ENCODE measurements at places on chromosomes 3 and 15.
A peak's percentile ranks its signal among the peaks of the same experiment; 100 is the strongest.

DNA sequence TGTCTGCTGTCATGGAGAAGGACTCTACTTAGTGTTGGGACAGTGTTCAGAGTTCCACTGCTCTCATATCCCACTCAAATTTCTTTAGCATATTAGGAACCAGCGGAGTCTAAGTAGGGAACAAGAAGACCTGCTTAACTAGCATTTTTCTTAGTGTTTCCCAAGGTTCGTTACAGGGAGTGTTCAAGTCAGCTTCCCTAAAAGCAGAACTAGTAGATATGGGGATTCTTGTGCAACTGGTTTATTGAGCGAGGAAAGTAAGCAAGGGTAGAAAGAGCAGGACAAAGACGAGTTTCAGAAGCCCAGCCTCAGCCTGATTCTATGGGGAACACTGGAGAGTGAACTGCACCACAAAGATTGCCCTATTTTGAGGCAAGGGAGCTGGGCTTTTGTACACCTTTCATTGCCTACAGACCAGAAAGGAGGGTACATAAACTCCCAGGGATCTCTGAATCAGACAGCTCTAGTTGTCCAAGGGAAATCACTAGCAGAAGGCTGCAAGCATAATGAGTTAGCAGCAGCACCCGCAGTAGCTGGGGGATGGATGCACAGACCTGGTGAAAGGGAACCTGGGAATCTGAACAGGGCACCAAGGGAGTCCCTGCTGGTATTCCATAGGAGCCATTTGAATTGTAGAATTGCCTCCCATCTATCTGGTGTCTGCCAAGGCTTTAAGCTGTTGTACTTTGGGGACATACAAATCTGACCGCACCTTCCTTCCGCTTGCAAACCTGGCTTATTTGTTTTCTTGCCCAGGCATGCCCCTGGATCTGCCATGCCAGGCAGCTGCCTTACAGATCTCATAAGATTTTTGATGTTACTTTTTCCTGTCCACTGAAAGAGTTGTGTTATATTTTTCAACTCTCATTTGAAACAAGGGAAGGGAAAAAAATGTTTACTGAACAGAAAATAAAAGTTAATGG lies 15.1 kb downstream of the CMTM7 start:
- no peak for DNase-seq

GRCh38 chr15:76333720-76334437 lies 2.7 kb upstream of the ISL2 start:
- peak; percentile 34 for DNase-seq

GRCh38 chr3:126101521-126101982 lies 17.6 kb upstream of the SLC41A3 start:
- DNase-seq: no peak

- no peak for DNase-seq
Observed at GRCh38 chr3:155517903-155518302, 224.4 kb upstream of the STRIT1 start.

- no peak for DNase-seq
Observed at GRCh38 chr15:29686445-29687203, 135.6 kb downstream of the TJP1 start.

GRCh38 chr15:63462088-63462487 lies 42.3 kb upstream of the USP3 start:
- DNase-seq: no peak

DNA sequence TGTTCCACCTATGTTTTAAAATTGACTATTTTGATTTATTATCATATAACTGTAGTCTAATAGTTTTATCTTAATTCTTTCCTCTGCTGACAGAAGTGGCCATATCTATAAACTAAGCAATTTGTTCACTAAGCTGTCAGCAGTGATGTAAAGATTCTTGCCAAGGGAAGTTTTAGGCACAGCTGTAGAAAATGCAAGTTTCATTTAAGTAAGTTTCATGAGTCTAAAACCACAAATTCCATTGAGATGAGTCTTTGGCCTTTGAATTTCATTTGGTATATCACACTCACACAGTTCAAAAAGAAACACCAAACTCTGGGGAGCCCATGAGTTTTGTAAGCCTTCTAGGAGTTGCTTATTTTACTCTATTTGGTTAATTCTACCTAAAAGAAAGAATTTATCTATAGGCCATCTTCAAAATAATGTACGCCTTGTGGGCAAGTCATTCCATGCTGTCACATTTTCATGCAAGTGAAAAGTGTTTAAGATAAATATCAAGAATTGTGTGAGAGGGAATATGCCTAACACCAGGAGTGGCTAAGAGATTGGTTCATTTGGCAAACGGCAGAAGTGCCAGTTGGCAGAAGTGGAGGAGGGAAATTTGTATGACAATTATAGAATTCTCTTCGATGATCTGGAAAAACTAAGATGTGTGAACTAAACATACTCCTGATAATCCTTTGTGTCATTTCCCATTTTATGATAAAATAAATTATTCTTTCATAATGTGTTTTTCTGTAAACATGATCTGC lies 292.9 kb downstream of the ZIC4 start:
- DNase-seq: no peak

- DNase-seq: no peak
Observed at GRCh38 chr3:185754920-185755319, 69.9 kb downstream of the IGF2BP2 start.

DNA sequence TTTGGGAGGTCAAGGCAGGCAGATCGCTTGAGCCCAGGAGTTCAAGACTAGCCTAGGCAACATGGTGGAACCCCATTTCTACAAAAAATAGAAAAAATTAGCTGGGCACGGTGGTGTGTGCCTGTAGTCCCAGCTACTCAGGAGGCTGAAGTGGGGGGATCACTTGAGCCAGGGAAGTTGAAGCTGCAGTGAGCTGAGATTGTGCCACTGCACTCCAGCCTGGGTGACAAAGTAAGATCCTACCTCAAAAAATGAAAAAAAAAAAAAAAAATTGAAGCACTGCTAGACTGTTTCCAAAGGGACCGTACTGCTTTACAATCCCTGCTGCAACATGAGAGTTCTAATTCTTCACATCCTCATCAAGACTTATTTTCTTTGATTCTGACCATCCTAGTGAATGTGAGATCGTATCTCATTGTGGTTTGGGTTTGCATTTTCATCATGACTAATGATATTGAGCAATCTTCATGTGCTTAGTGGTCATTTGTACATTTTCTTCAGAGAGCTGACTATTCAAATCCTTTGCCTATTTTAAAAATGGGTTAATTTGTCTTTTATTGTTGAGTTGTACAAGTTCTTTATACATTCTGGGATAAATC lies 10.8 kb downstream of the CMTM8 start:
- DNase-seq: peak; percentile 14

DNA sequence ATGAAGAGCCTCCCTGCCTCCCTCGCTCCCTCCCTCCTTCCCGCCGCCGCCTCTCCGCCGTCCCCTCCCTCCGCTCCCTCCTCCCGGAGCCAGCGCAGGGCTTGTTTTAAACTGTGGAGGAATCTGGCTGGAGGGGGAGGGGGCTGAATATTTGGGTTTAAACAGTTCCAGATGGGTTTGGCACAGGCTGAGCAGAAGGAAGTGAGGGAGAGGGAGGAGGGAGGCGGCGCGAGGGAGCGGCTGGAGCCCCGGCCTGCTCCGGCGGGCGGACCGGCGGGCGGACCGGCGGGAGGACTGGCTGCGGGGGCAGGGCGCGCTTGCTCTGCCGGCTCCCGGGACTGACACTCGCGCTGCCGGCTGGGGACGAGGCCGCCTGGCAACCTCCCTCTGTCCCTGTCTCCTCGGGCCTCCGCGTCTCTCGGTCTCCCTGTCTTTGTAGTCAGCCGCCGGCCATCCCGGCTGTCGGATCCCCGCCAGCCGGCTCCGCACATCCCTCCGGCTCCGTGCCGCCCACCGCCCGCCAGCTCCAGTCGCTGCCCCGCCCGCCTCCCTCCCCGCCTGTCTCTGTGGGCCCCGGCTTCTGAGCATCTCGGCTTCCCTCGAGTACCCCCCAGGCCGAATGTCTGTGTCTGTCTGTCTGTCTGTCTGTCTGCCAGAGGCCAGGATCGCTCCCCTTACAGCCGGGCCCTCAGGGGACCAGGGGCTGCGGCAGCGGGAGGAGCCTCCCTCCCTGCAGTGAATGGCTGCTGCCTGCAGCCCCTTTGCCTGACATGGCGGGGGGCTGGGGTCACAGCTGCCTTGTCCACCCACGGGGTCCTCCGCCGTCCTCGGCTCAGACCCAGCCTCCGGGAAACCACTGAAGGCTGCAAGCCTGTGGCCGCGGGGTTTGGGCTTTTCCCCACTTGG lies 7.6 kb downstream of the EPHB3 start:
- DNase-seq: no peak

GRCh38 chr15:40328176-40328575 lies 4.7 kb downstream of the INAFM2 start:
- no peak for DNase-seq

GRCh38 chr3:186806089-186807055 lies at the start of gene RFC4:
TSS of gene RFC4 (minus strand) at chr3:186806482. CDS start at chr3:186804713, 1,769 bp downstream.
- peak; percentile 93 for DNase-seq

- DNase-seq: no peak
Observed at GRCh38 chr15:82624008-82624407, 23.2 kb downstream of the CPEB1 start.

GRCh38 chr3:139444446-139444845 lies 31.9 kb downstream of the RBP2 start:
- no peak for DNase-seq

DNA sequence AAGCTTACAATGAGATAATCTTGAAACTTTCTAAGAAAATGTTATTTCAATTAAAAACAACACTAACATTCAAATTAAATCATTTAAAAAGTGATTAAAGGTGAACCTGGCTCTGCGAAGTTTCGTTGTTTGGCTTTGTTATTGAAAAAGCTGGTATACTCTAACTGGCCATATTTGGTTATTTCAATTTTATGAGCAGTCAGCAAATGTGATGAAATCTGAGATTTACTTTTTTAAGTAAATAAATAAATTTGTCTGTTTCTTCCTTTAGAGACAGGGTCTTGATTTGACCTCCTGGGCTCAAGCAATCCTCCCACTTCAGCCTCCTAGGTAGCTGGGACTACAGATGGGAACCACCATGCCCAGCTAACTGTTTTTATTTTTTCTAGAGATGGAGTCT lies 38.0 kb downstream of the CDV3 start:
- no peak for DNase-seq

DNA sequence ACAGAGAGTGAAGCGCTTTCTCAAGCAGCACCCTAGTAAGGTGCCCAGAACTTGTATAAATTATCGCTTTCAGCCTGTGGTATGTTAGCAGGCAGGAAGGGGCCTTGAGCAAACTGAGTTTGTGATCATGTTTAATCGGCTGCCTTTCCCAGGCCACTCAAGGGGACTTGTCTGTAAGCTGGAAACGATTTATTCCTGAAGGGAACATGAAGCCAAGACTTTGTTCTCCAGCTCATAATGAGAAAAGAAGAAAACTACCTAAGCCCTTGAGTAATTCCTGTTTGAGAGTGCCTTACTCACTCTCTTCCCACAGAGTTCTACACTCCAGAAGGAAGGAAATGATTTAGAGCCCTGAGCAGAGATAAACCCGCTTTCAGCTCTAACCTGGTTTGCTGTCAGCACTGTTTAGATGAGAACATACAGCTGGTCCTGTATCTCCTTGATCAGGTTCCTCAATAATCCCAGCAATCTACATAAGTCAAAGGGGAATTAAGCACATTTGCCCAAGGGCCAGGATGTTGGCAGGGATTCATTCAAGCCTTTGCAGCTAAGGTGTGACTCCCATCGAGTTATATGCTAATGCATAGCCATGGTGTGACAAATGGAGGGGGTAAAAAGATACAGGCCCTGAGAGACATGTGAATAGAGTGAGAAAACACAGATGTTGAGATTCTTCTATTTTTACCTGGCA lies 187.7 kb upstream of the SLC24A5 start:
- no peak for DNase-seq

DNA sequence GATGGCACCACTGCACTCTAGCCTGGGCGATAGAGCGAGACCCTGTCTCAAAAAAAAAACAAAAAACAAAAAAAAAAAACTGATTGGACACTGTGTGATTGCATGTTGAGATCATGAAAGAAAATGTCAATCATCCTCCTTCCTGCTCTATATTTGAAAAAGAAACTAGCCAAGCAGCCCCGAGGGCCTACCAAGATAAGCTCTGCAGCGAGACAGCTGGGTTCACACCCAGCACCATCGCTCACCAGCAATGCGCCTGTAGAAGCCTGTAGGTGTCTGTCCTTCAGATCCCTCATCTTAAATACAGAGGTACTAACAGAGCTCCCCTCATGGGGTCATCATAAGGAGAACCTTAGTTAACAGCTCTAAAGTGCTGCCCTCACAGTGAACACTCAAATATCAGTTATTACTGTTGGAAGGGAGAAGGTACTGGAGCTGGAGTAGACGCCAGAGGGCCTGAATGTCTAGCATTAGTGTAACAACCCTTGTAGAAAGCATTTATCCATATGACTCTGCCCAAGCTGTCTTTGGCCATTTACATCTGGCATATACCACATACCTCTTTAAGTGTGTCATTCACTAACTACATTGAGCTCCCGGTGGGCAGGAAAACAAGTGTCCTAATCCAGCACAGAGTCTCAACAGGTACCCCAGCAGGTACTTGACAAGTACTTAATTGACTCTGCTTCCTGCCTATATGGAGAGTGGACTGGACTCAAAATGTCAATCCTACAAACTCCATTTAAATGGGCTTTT lies 22.9 kb downstream of the MYLK start:
- no peak for DNase-seq

- DNase-seq: no peak
Observed at GRCh38 chr3:100358413-100358812, 23.9 kb downstream of the NIT2 start.

DNA sequence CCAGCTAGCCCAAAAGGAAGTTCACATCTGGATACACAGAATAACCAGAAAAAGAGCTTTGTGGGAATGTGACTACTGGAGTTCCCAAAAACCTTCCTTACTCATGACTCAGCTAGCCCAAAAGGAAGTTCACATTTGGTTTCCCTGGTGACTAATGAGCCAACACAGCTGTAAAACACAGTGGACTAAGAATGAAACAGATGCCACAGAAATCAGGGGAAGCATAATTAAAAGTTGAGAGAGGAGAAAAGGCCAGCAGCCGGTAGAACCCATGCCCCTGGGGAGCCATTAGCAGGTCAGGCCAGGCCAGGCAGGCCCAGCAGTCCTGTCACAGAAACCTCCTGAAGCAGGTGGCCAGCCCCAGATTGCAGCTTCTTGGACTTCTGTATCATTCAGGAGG lies 130.3 kb downstream of the GHSR start:
- no peak for DNase-seq

GRCh38 chr15:38220606-38221273 lies 31.9 kb upstream of the SPRED1 start:
- no peak for DNase-seq

- DNase-seq: no peak
Observed at GRCh38 chr15:75170711-75171341, 30.9 kb upstream of the C15orf39 start.

- DNase-seq: peak; percentile 94
Observed at GRCh38 chr3:12841149-12841969, at the start of gene RPL32. TSS of gene RPL32 (minus strand) at chr3:12841565. CDS start at chr3:12840237, 1,328 bp downstream.

GRCh38 chr3:113404637-113405036 lies 36.7 kb downstream of the CFAP44 start:
- DNase-seq: no peak

GRCh38 chr15:50051811-50052419 lies 67.1 kb downstream of the ATP8B4 start:
- DNase-seq: peak; percentile 32

GRCh38 chr3:126540342-126540849 lies 16.4 kb downstream of the CHST13 start:
- peak; percentile 85 for DNase-seq
